ENCODE measurements at places on chromosomes 1 and 21. TPM values are rescaled to one million over a fixed set of nuclear protein-coding genes. Genes with fewer than 3 reads are reported as not detected.
A peak's percentile ranks its signal among the peaks of the same experiment; 100 is the strongest.

The KRTAP10-5 gene
- not detected for total RNA-seq

The GJA9 gene
- not detected for total RNA-seq

The PEX19 gene
- total RNA-seq = 44.8 TPM

DNA sequence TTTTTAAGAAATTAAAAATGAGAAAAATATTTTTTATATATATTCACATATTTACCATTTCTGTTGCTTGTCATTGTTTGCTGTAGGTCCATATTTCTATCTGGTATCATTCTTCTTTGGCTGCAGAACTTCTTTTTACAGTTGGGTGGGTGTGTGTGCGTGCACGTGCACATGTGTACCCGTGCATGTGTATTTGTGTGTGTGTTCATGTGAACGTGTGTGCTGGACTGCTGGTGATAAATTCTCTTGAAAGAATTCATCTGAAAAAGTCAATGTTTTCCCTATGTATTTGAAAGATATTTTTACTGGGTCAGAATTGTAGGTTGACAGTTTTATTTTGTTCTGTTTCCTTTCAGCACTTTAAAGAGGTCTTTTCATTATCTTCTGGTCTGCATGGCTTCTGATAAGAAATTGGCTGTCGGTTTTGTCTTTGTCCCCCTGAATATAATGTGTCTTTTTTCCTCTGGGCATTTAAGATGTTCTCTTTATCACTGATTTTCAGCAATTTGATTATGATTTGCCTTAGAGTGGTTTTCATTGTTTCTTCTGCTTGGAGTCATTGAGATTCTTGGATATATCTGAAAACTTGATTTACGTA, 34.5 kb upstream of the DPH5 start:
- DNase-seq = no peak

DNA sequence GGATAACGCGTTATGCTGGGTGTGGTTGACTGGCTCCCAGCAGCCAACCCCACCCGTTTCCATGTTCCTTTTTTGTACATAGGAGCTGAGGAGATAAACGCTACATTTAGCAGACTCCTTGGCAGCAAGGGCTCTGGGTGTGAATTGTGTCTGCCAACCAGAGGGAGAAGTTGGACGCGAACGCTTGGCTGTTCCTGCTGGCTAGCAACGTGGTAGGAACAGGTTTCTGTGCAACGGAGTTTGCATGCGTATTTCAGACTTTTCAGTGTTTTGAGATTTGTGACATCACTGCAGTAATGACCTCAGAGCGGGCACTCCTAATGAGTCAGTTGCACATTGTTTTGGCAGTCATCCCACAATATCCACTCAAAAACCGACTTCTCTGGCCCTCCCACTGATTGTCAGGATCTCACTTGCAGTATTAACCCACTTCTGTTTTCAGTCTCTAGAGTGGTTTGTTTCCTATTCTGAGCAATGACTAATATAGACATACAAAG, 98.7 kb upstream of the RGS1 start:
- DNase-seq = no peak

DNA sequence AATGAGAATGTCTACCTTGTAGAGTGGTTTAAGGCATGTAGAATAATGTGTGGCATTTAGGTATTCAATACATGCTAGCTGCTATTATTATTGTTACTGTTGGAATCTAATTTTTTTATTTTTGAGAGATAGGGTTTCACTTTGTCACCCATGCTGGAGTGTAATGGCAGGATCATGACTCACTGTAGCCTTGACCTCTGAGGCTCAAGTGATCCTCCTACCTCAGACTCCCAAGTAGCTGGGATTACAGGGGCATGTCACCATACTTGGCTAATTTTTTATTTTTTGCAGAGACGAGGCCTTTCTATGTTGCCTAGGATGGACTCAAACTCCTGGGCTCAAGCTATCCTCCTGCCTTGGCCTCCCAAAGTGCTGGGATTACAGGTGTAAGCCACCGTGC, 61.9 kb downstream of the EPB41 start:
- DNase-seq = no peak

GRCh38 chr21:37642493-37642892, 273.8 kb downstream of the KCNJ6 start:
- no peak for DNase-seq

DNA sequence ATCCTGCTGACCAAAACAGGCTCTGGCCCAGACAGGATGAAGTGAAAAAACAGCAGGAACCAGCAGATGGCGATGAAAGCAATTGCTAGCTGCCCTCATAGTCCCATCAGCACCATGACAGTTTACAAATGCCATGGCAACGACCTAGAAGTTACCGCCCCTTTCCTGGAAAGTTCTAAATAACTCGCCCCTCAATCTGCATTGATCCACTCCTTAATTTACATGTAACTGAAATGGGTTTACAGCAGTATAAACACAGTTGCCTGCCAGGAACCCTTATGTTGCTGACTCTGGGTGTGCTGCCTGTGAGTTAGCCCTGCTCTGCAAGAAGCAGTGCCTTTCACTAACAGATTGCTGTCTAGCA, 65.5 kb upstream of the CR1L start:
- DNase-seq = peak; percentile 37

DNA sequence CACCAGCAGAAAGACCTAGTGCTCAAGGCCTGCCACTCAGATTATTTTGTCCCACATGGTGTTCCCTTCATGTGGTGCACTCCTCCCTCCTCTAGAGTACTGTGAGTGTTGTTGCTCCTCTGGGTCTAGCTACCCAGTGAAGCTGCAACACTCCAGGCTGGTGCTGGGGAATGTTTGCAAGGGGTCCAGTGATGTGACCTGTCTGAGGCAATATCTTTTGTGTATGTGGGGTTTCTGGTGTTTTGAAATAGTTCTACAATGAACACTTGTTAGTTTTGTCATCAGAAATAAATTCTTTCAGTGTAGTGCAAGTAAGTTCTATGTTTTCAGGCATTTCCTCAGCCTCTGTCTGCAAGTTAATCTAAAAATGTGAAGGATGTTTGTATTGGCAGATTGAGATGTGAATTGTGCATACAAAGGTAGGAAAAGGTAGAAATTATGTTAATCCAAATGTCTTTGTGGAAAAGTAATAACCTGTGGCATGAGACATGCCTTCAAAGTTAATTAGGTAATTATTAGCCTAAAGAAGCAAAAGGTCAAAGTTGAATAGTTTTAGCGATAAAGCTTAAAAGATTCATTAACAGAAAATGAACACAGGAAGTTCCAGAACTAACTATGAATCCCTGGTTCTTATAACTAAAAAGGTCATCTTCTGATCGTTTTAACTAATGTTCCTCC, 616.8 kb downstream of the LTN1 start:
- no peak for DNase-seq

- no peak for DNase-seq
Measured at GRCh38 chr1:50735443-50735842, 224.6 kb downstream of the FAF1 start.

GRCh38 chr1:146035048-146035423, 13.5 kb upstream of the HJV start:
- no peak for DNase-seq
